RPMI7951 (cell line): ENCODE measurements at places on chromosomes 11 and 22. TPM values are rescaled to one million over a fixed set of nuclear protein-coding genes. Genes with fewer than 3 reads are reported as not detected.

Gene GSTT2B
- 18.5 and 21.4 TPM in 2 replicates for total RNA-seq

Gene RAB36
- total RNA-seq = 1.9 and 2.7 TPM in 2 replicates

Gene OR8B8
- total RNA-seq = not detected in 2 replicates

Gene MMP8
- total RNA-seq = 3.3 and 4.4 TPM in 2 replicates

Gene KCNQ1
- total RNA-seq = not detected in 2 replicates

Gene FAM181B
- not detected in 2 replicates for total RNA-seq

Gene CD3G
- not detected in 2 replicates for total RNA-seq

Gene MUC6
- total RNA-seq = under 0.01 and 0.10 TPM in 2 replicates

Gene PYGM
- not detected in 2 replicates for total RNA-seq

Gene TNNI2
- 0.48 TPM in 1 of 2 replicates, not detected in the other for total RNA-seq

- DNase-seq = no peak
Measured at GRCh38 chr11:104286129-104286528, 122.2 kb upstream of the PDGFD start.

DNA sequence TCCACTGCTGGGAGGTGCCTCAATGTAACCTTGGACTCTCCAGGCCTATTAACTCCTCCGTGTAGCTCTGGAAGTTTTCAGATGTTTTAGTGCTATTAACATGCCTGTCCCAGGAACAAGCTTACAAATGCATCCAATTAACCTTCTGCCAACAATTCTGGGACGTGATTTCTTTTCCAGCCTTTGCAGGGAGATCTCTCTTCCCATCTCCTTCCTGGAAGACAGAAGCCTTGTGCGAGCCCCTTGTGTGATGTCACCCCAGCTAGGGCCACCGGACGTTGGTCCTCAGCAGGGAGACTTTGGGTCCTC is 47.7 kb upstream of the SYT7 start:
- no peak for DNase-seq

- DNase-seq = peak; percentile 40
Measured at GRCh38 chr11:89490981-89491690, at the start of gene NOX4. TSS of gene NOX4 (minus strand) at chr11:89491375. CDS start at chr11:89491246, 129 bp downstream.

GRCh38 chr11:37409124-37409523 is 811.1 kb upstream of the RAG2 start:
- DNase-seq = no peak

- DNase-seq = peak; percentile 39
Measured at GRCh38 chr22:37808294-37808657, 542 bp downstream of the GCAT start.

DNA sequence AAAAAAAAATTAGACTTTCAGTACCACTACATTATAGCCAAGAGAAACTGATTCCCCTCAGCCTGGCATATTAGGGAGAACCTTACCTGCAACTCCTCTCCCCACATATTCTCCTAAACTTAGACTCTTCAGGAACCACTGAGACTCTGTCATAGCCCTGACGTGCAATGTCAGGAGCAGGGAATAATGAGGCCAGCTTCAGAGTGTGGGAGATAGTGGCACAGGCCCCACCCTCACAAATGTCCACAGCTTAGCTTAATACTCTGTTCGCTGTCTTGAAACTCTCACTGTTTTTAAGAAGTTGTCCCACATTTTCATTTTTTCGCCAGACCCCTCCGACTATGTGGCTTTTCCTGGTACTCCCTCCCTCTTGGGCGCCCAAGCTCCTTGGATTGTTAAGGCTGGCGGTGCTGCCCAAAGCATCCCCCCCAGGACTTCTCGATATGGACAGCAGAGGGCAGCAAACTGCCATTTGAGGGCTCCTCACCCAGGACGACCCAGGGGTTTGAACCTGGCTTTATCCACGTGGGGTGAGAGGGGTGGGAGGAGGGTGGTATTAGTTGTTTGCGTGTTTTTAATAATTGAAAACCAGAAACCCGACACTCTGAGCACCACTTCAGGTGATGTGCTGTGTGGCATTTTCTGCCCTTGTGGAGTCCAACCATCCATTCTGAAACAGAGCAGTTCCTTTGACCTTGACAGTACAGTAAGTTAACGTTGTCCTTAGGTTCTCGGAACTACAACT is 45.2 kb upstream of the RASSF10 start:
- peak; percentile 52 for DNase-seq

DNA sequence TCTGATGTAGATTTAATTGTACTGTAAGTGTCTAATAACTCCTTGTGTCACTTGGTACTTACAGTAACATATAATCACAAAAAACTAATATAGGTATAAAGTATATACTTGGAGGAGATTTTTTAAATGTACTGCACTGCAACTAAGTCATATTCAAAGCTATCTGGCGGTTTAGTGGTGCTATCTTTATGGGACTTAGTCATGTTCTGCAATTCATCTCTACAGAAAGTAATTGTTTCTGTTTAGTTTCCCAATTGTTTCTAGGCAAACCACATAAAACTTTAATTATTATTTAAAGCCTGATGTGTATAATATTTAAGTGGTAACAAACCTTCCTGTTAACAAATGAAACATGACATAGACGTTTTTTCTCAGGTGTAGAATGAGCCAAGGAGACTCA is 8.0 kb downstream of the PAFAH1B2 start:
- DNase-seq = no peak

- DNase-seq = no peak
Measured at GRCh38 chr11:7555052-7555699, 41.4 kb downstream of the PPFIBP2 start.

GRCh38 chr22:42074132-42074811 is at the start of gene PHETA2:
TSS of gene PHETA2 (plus strand) at chr22:42074248. CDS start at chr22:42077294, 3,046 bp downstream.
- peak; percentile 26 for DNase-seq

DNA sequence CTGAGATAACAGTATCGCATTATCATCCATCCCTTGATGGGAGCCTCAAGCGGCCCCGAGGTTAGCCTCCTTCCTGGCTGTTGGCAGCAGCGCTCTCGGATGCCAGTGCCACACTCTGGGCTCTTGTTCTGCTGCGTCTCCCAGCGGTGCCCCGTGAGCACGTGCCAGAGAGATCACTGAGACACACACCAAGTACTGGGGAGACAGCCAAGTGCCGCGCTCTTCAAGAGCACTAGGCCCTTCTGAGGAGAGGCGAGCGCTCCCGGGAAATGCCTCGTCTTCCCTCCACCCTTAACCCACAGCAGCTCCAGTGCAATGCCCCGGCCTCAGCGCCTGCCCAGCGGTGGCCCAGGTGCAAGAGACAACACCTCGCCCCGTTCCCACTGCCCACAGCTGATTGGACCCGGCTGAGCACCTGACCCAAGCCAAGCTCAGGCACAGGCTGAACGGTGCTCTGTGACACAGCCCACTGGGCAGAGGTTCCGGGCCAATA is 248.3 kb upstream of the NARS2 start:
- no peak for DNase-seq

DNA sequence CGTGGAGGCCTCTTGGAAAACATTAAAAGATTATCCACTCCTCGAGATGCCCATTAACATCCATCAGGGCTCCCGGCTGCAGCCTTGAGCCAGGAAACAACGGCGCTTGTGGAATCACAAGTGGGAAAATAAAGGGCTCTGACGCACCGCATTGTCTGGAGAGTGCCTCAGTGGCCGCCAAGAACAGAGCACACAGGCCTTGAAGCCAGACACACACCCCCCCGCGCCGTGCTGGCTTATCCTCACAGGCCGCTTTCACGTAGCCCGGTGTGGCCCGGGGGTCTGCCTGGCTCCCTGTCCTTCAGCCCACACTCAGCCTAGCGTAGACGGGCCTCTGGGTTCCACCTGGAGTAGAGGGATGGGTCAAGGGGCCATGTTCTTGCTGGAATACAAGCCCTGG is 1020.5 kb downstream of the BRD1 start:
- no peak for DNase-seq

DNA sequence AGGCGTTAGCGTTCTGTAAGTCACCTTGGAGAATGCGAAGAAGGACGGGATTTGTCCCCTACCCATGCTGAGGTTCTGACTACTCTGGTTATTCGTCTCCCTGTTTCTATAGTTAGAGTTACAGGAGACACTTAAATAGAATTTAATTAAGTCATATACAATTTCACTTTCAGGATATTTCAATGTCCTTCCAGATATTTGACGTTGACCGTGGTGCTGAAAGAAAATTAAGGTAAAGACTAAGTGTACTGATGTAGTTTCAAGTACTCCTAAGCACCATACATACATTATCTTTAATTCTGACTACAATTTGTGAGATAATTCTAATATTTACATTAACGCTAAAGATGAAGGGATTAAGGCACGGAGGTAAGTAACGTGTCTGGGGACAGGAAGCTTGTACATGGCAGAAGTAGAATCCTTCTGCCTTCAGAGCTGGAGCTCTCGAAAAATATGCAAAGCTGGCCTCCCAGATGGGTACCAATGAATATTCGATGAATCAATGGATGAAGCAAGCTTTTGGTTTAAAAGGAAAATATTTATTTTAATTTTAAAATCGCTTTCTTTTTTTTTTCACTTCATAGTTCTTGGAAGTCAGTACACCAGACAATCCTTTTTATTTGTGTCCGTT is 539 bp upstream of the SLC36A4 start:
- DNase-seq = peak; percentile 28

DNA sequence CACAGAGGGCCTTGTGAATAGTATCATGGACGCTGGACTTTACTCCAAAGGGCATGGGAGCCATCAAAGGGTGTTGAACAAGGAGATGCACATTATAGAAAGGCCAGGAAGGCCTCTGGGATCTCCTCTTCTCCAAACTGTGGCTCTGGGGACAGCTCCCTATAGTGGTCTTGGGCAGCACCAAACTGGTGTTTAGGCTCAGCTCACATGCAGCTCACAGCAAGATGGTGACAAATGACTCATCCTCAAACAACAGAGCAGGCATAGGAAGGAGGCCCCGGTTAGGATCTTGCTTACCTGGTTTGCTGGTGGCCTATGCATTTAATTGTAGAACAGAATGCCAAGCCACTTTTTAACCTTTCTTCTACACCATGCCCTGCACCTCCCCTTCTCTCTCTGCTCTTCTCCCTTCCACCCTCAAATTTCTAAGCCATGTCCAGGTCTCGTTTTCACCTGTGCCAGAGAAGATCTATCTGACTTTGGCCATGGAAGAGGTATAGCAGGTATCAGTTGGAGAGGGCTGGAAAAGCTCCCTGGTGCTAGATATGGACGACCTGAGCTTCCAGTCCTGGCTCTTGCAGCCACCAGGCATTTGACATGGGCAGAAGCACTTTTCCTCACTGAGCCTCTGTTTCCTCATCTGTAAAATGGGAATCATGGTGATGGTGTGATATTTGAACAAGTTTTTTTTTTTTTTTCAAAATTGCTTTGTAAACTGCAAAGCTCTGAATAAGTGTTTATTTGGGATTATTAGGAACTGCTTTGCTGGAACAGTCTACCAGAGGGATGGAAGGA is 14.4 kb upstream of the EHF start:
- DNase-seq = no peak
